ENCODE measurements at places on chromosomes 1 and 21.
A peak's percentile ranks its signal among the peaks of the same experiment; 100 is the strongest.

DNA sequence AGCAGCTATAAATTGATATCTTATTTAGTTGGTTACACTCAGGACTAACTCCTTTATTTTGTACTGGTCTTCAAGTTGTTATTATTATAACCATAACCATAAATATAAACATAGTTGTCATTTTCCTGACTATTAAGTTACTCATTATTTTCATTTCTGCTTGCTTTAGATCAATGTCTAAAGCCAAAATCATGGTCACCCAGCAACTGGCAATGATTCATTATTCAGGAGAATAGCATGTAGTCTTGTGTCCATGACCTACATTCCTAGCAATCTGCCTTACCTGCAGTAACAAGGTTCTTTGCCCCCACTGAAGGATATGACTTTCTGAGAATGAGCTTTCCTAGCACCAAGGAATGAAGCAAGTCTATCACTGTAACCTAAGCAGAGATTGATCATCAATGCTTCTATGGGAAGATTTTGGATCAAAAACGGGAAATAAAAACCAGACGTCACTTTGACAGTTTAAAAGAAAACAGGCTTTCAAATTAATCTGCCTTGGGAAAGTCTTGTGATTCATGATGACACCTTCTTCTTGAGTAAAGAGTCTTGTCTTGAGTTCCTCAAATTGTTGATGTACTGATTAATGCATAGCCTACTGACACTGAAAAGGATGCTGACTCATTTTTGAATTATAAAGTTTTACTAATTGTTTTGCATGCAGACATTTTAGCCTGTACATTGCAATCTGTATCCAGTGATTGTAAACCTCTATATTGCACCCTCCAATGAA lies 203.3 kb upstream of the IVNS1ABP start:
- no peak for DNase-seq

- no peak for DNase-seq
These were observed 37.5 kb downstream of the SPTA1 start for GRCh38 chr1:158649052-158649451.

- no peak for DNase-seq
These were observed 180.7 kb upstream of the SGIP1 start for GRCh38 chr1:66353257-66353656.

DNA sequence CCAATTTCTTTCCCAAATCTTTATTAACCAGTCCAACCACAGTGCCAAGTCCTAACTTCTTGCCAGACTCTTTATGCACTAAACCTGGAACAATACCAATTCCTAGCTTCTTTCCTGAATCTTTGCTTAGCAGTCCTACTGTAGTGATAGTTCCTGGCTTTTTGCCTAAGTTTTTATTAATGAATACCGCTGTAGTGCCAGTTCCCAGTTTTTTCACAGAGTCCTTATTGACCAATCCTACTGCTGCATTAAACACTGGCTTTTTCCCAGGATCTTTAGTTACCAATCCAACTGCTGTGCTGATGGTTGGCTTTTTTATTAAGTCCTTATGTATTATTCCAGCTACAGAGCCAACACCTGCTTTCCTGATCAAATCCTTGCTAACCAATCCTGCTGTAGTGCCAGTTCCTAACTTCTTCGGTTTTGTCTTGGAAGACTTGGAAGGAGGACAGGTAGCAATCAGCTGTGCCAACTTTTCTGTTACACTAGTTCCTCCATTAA lies 80.8 kb downstream of the ASH1L start:
- DNase-seq, result no peak

DNA sequence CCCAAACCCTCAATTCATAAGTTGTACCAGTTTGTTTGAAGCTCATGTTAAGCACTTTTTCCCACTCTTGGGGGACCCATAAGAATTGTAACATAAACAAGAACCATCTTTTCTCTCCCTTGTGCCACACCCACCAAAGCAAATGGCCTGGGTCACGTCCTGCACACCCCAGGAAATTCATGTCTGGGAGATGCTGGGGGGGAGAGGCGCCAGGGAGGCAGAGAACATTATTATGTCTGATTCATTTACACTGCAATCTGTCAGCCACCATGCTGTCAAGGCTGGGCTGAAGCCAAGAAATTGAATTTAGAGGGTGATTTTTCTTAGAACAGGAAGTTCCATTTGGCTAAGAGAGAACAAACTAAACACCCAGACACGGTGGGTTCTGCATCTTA lies 37.2 kb upstream of the IPO9 start:
- DNase-seq, result no peak

GRCh38 chr21:22438428-22439086 lies 1440.3 kb downstream of the NCAM2 start:
- DNase-seq, result no peak

DNA sequence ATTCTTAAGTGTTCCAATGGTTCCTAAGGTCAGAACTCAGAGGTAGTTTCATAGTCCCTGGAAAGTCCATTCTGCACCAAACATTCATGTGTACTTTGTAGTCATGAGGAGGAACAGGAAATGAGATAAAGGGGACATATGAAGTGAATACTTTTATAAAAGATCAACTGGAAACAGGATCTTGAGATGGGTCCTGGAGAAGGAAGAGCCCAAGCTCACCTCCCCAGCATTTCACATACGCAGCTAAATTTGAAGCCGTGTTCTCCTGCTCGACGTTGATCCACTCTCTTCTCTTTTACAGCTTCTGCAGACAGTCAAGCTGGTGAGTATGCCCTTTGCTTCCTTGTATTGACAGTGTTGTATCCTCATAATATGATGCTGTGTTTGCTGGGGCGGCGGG lies 429 bp downstream of the FCGR2A start:
- no peak for DNase-seq

- no peak for DNase-seq
These were observed 24.6 kb upstream of the RNF187 start for GRCh38 chr1:228462560-228462959.

DNA sequence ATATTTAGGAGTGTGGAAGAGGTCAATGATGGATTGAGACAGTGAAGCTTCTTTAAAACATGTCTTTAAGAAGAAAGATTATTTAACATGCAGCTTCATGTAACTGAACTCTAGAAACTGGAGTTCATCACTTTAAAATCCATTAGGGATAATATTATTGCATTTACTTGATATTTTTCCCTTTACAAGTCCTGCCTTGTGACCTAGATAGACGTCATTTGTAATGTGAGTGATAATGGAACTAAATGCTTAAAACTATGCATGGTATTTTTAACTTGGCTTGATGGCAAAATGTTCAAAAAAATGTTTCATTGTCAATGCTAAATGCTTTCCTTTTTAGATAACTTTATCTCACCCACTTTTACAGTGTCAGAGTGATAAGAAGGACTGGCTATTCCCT lies 723.7 kb downstream of the RWDD3 start:
- no peak for DNase-seq

DNA sequence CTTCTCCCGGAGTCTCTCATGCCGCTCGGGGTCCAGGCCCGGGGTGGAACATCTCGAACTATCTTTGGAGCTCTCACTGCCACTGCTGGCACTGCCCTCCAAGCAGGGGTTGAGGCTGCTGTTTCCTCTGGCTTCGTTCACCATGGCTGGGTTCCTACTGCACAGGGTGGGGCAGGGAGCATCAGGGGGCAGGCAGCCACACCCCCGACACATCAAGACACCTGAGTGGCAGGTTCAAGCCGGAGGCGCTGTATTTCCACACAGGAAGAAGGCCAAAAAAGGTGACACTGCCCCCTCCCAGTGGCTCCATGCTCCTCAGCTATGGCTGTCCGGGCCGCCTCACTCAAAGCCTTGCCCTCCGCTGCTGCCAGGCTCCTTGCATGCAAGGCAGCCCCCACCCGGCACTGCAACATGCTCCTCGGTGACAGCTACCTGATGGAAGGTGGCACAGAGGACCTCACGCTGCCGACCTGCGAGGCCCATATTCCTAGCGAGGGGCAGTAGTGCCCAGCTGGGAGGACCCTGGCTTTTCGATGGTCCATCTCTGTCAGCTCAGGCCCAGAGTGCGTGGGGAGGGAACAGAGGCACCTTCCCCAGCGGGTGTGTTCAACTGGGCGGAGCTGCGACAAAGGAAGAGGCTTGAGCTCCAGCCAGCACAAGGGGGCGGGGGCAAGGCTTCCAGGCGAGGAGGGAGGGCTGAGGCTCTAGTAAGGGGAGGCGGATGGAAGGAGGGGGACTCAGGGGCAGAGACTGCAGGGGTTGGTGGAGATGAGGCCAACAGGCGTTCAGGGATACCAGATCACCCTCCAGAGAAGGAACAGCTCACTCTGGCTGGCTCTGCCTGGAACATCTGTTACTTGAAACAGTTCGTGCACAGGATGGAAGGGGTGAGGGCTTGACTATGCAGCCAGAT lies 2.5 kb downstream of the MTHFR start:
- peak; percentile 60 for DNase-seq

- peak; percentile 43 for DNase-seq
These were observed at the start of gene TMCO4 for GRCh38 chr1:19799230-19800075. Gene TMCO4 (minus strand): TSS chr1:19799916. CDS start chr1:19780758, 19,158 bp downstream.

- DNase-seq, result no peak
These were observed 25.4 kb upstream of the SMIM12 start for GRCh38 chr1:34884961-34885360.

- no peak for DNase-seq
These were observed 2.1 kb upstream of the LEMD1 start for GRCh38 chr1:205423814-205424399.

- DNase-seq, result no peak
These were observed 899 bp downstream of the TOMM40L start for GRCh38 chr1:161226759-161227158.

DNA sequence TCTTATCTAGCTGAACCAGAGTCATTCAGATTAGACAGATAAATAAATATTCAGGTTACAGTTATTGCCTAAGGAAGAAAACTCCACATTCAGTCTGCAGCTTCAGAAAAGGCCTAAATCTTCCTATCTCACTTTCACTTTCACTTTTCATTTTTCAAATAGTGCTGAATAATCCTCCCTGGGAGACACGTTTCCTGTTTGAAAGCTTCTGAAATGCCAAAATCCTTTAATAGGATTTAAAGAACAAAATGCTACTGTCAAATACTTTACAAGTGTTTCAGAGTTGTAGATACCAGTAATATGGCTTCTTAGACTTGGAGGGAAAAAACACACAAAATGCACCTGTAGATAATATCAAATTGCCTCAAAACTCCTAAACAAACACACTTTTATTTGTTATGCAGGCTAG lies 3.9 kb downstream of the PSMB2 start:
- no peak for DNase-seq

DNA sequence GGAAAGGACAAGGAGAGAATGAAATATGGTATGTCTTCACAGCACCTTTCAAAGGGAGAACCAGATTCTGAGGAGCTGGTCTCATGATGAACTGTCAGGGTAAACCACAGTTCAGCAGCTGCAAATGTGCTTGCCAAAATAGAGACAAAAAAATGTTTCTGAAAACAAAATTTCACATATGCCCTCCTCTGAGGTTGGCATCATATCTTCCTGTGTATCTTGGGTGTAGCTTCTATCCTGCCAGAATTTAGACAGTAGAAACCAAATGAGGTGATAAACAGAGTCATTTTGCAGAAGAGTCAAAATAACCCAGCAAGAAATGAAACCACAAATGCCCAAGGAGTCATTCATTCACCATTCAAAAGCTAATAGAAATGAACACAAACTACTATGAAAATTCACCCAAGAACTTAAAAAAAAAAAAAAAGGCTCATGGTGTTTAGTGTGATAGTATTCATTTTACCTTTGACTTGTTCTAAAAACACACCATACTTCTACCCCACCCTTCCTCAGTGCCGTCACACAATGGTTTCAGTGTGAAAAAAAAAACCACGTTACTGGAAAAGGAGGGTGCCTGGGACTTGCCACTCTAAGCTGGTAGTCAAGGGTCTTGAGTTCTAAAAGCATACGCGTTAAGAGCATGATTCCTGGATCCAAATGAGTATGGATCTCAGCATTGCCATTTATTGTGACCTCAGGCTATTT lies 18.5 kb downstream of the SELL start:
- no peak for DNase-seq

DNA sequence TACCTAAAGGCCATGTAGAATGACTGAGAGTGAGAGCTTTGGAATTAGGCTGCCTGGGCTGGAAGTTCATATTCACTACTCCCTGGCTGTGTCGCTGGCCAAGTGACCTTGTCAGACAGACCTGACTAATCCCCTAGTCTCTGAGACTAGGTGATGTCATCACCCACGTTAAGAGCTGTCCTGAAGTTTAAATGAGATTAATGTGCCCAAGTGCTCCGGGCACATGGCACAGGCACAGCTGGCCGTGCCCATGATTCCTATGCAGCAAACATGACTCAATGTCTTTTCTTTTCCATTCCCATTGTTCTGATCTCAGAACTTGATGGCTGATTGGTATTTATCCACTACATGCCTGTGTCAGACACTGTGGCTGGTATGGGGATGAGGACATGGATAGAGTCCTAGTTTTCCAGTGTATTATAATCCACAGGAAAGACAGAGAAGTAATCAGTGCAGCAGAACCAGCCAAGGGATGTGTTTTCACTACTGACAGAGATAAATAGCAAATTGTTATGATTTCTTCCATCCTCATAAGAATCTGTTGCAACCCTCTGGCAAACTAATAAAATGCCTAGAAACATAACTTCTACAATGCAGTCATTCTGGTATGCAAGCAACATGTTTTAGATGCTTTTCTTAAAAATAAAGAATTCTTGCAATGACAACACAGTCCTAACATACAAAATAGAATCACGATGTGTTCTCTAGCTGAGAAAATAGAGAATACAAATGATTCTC lies 180.9 kb downstream of the PCP4 start:
- DNase-seq, result no peak

- no peak for DNase-seq
These were observed 16.8 kb upstream of the RIPK4 start for GRCh38 chr21:41783476-41784180.

DNA sequence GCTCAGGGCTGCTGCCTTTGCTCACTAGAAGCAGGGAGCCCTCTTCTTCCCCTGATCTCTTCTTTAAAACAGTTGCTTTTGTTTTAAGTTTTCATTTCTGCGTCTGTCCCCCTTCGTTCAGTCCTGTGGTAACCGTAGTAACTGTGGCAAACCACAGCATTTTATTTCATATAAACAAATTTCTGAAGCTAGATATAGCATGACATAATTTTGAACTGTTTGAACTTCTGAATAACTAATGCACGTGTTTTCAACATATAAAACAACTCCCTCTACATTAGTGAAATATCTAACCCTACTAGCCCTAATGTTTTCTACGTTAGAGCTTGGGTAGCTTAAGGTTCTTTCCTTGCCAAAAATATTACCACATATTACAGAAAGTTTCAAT lies 104.6 kb downstream of the DISP1 start:
- DNase-seq, result no peak

DNA sequence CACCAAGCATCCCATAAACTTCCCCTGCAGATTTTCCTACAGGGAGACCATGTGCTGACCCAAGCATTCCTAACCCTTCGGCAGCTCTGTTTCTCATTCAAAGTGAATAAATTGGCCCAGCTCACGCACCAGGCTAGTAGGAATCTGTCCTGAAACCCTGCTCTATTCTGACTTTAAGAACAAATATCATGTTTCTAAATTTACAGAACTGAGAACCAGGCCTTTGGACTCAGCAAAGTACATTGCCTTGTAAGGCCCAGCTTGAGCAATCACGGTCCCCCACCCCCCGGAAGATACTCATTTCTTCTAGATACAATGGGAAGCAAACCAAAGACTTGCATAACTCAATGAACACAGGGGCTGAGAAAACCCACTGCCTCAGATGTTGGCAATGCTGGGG lies 160.1 kb upstream of the NFIA start:
- DNase-seq, result no peak

GRCh38 chr1:203276408-203276807 lies 28.9 kb upstream of the BTG2 start:
- no peak for DNase-seq
